ENCODE measurements at places on chromosomes 16 and 17.
A peak's percentile ranks its signal among the peaks of the same experiment; 100 is the strongest.

DNA sequence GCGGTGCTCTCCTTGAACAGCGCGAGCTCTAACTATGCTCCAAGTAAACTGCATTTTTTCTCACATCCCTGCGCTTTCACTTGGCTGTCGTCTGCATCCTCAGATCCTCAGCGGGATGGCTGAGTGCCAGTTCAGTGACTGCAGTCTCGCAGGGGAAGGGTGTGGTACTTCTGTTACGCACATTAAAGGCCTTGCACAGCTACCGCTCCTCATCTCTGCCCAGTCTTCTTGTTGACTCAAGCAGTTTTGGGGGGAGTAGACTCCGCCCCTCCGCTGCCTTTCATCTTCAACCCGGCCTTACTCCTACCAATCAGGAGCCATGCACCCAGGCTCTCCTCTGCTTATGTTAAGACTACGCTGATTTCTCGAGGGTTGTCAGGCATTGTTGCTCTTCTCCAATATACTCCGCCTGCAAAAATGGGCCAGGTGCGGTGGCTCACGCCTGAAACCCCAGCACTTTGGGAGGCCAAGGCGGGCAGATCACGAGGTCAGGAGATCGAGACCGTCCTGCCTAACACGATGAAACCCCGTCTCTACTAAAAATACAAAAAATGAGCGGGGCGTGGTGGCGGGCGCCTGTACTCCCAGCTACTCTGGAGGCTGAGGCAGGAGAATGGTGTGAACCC lies 10.0 kb downstream of the ATP5PD start:
- DNase-seq = peak; percentile 90

- no peak for DNase-seq
These were observed 72.1 kb upstream of the FA2H start for GRCh38 chr16:74846714-74847113.

DNA sequence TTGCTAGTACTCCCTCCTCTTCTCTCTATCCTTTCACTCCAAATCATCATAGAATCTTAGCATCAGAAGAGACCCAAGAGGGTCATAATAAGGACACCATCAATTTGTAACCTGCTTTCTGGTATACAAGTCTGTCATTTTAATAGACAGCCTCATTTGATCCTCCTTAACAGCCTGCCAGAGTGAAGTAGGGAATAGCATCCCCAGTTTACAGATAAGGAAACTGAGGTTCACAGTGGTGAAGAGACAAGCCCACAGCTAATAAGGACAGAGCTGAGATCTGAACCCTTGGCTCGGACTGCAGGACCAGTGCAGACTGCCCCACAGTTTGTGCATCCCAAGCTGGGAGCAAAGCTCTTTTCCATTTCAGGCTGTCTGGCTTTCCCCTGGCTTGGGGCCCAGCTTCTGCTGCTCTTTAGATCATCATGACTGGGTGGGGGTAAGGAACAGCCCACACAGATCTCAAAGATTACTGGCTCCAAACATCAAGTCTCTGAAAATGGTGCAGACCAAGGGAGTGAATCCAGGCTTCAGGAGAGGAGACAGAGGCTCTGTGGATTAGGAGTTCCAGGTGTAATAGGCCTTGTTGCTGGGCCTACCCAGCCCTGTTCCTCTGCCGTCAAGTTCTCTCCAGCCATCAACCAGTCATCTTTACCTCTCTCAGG lies 10.3 kb upstream of the IGFBP4 start:
- DNase-seq = no peak

DNA sequence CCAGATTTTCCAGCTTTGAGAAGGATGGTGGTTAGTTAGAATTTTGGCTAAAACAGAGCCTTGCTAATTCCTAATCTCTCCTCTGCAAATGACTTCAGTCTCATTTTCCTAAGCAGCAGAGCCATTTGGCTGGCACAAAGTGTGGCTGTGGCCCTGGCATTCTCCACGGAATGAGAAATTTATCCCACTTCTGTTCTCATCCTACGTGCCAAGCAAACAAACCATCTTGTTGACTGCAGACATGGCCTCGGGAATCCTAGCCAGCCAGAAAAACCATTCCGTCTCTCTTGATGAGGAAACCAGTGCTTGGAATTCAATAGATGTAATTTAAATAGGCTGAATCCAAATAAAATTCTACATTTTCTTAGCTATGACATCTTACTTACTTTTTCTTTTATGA lies 34.1 kb upstream of the ELAC2 start:
- no peak for DNase-seq

GRCh38 chr17:61487161-61487988 lies 35.2 kb downstream of the TBX4 start:
- no peak for DNase-seq
